ELR (cell line): ENCODE measurements at places on chromosomes 13 and 19.

GRCh38 chr19:46875657-46876056 is 14.9 kb downstream of the ARHGAP35 start:
- no peak for DNase-seq

GRCh38 chr19:16207063-16207462 is 9.4 kb downstream of the AP1M1 start:
- no peak for DNase-seq

DNA sequence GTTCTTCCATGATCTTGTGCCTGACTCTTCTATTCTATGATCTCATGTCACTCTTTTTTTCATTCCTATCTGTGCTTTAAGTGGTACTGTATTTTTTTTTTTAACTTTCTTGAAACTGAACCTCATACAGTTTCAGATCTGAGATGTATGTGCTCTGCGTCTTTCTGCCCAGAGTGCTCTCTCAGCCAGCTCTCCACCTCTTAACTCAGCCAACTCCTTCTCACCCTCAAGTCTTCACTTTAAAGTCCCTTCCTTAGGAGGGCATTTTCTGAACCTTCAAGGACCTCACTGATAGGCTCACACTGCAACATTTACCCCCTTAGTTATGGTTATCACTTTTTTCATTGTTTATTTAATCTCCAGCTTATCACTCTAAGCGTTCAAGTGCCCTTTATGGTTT is 158.7 kb downstream of the IRS2 start:
- DNase-seq: no peak

DNA sequence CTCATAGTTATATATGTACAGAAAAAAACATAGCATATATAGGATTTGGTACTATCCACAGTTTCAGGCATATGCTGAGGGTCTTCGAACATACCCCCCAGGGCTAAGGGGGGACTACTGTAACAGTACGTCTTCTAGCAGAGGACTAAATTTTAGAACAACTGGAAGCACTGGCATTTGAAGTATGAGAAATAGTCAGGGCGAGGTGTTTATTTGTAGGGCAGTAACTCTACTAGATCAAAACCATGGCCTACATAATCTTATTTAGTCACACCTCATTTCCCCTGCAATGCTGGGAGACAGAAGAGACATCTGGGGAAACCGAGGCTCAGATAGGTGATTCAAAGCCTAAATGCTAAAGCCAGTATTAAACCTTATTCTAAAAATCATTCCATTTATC is 245.6 kb downstream of the DCT start:
- no peak for DNase-seq

DNA sequence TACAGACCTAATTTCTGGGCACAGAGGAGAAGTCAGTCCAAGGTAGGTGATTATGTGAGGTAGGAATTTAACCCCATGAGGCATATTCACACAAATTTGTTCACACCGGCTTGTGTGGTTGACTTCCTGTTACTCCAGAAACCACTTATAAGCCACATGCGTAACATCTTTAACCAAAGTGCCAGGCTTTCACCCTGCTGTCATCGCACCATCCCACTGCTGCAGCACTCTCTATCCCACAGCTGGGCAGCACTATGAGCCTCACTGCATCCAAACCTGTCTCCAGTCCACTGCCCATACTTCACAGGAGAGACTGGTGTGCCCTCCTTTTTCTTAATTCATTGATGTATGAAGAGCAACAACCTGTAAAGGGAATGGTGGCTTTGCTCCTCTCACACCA is 128.2 kb upstream of the ARGLU1 start:
- DNase-seq: no peak

DNA sequence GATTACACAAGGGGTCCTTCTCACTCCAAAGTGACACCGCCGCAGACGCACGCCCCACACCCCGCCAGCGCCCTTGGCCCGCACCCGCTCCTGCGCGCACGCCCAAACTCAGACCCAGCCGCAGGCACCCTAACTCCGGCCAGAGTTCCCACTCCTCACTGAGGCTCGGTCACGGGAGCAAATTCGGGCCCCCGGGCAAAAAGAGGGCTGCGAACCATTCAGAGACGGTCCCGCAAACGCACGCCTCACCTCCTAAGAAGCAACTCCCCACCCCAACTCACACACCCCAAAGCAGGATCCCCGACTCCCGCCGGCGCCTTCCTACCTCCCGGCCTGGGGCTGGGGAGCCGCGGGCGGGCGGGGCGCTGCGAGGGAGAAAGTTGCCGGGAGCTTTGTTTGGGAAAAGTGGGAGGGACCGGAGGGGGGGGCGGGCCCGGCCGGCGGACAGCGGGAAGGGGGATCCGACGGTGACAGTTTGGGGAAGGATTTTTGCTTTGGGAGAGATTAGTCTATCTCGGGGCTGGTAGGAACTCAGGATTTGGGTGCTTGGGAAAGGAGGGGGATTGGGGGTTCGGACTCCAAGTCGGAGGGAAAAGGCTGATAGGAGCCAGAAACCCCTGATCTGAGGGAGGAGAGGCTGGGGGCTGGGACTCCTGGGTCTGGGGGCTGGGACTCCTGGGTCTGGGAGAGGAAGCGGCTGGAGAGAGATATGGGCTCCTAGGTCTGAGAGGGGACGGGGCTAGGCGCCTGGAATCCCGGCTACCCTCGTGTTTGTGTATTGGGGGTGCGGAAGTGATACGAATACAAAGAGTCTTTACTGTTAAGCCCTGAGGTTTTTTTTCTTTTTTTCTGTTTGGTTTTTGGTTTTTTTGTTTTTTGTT is at the start of gene TEAD2:
Gene TEAD2, minus strand, starts transcription at position 369 of the 881 bp plus-strand sequence. CDS start 2,341 bp downstream, outside the sequence.
- peak; percentile 64 for DNase-seq

GRCh38 chr13:41985788-41986508 is 25.0 kb upstream of the VWA8 start:
- DNase-seq: peak; percentile 43

GRCh38 chr13:27011661-27012060 is 159.9 kb downstream of the USP12 start:
- no peak for DNase-seq

GRCh38 chr13:25679159-25679558 is 307.4 kb downstream of the ATP8A2 start:
- no peak for DNase-seq

DNA sequence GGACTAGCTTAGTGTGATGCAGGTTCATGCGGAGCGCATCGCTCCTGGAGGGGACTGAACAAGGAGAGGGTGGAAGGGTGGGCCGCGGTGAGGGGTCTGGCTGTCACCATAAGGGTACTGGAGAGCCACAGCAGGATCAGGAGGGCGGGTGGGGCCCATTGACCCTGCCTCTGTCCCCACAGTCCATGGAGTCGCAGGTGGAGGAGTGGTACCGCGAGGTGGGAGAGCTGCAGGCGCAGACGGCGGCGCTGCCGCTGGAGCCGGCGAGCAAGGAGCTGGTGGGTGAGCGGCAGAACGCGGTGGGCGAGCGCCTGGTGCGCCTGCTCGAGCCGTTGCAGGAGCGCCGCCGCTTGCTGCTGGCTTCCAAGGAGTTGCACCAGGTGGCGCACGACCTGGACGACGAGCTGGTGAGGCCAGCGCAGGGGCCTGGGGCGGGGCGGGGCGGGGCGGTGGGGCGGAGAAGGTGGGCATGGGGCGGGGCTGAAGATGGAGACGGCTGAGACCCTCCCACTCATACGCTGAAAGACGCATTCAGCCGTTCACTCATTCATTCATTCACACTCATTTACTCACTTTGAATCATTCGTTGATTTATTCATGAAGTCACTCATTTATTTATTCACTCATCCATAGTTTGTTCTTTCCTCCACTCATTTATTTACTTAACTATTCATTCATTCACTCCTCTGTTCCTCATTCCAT is 27.5 kb upstream of the SHKBP1 start:
- DNase-seq: peak; percentile 71

GRCh38 chr19:5091684-5092480 is 123.0 kb downstream of the KDM4B start:
- DNase-seq: no peak

DNA sequence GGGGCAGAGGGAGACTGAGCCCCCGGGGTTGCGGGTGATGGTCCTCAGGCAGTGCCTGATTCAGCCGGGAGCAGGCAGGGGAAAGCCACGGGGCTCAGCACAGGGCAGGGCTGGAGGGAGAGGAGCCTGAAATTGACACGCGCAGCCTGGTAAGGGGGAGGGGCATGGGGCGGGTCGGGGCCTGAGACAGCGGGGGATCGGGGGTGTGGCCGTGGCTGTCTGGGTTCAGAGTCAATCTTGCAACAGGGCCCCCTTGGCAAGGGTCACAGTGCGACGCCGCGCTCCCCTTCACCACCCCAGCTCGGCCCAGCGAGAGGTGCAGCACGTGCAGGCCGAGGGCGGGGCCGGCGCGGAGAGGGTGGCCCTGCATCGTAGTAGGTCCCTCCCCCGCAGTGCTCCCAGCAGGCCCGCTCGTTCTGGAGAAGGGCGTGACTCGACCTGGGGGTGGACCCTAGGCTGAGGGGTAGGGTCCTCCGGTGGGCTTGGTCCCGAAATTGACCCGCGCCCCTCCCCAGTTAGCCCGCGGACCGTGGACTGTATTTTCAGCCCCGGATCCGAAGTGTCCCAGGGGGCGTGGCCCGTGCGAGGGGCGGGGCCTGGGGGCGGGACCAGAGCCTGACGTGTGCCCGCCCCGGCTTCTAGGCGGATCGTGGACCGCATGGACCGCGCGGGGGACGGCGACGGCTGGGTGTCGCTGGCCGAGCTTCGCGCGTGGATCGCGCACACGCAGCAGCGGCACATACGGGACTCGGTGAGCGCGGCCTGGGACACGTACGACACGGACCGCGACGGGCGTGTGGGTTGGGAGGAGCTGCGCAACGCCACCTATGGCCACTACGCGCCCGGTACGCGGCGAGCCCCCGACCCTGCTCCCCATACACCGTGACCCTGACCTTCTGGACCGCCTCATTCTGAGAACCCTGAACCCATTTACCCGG is 6.0 kb downstream of the RCN3 start:
- peak; percentile 54 for DNase-seq

- no peak for DNase-seq
Observed at GRCh38 chr13:42398533-42398932, 126.6 kb downstream of the AKAP11 start.

GRCh38 chr19:55488986-55489710 is 912 bp downstream of the SSC5D start:
- DNase-seq: no peak

DNA sequence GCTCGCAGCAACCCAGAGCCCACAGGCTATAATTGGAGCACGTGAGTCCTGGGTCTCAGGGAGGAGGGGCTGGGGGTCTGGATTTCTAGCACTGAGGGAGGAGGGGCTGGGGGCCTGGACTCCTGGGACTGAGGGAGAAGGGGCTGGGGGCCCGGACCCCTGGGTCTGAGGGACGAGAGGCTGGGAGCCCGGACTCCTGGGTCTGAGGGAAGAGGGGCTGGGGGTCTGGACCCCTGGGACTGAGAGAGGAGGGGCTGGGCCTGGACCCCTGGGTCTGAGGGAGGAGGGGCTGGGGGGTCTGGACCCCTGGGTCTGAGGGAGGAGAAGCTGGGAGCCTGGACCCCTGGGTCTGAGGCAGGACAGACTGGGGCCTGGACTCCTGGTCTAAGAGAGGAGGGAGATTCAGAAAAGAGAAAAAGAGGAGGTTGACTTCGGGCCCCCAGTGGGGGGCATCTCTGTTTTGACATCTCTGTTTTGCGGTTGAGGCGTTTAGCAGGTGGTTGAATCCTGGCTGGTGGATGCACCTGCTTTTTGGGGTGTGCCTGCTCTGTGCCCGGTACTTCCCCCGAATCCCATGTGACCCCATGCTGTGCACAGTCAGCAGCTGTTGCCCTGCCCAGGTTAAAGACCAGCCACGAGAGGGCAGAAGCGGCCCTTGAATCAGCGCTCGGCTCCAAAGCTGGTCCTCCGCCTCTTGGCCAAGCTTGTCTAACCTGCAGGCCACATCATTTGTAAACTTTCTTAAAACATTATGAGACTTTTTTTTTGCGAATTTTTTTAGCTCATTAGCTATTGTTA is 10.5 kb downstream of the PVR start:
- peak; percentile 34 for DNase-seq

DNA sequence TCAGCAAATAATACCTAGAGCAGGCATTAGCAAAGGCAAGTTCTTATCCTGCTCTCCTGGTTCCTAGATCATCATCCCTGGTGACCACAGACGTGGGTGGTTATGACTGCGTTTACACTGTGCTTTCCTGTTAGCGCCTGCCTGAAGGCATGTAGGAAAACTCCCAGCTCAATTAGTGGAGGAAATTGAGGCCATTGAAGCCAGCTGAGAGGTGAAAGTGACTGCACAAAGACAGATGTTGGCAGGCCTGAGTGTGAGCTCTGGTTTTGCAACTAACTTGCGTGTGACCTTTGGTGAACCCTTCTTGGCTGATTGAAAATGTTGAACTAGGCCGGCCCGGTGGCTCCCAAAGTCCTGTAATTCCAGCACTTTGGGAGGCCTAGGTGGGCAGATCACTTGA is 17.5 kb upstream of the NWD1 start:
- peak; percentile 58 for DNase-seq

DNA sequence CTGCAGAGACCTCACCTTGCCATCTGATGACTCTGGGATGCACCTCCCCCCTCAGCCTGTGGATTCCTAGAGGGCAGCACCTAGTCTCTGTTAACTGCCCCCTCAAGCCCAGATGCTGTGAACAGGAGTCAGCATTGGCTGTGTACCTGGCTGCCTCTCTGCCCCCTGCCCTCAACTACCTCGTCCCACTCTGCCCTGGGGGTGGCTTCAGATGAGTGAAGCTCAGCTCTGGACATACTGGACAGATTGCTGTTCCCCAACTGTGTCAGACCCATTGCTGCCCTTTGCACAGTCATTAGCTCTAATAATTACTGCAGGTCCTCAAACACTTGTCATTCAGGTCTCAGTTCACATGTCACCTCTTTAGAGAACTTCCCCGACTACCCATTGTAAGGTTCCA is 182.1 kb upstream of the TSHZ3 start:
- DNase-seq: no peak

DNA sequence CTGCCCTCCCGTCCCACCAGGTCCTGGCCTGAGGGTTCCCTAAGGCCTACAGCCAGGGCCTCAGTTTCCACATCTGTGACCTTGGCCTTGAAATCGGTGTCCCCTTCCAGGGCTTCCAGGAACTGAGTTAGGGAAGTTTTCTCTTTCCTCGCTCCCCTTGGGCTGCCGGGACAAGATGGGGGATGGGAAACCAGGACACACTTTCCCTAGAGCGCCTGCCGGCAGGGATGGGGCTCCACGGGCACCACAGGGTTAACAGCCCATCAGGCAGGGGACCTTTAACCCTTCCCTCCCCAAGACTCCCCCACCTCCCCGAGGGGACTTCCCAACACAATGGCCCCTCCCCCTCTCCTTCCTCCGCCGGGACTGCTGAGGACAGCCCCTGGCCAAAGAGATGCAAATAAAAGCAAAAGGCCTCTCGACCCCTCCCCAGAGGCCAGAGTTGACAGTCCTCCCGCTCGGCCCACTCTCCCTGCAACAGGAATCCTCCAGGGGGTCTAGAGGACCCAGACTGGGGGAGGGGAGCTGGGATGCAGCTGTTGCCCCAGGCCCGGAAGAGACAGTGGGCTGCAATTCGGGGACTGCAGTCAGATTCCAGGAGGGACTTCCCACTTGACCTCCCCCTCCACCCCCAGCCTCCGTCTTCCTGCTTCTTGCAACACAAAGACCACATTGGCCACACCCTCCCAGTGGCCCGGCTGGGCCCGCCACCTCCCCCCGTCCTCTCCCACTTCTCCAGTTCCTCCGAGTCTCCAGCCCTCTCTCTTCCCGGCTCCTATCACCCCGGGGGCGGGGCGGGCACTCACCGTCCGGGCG is 3.4 kb downstream of the BBC3 start:
- peak; percentile 91 for DNase-seq
